ENCODE measurements at places on chromosomes 2 and 18. TPM values are rescaled to one million over a fixed set of nuclear protein-coding genes. Genes with fewer than 3 reads are reported as not detected.

The CBLN2 gene
- not detected for total RNA-seq

The PLGLB1 gene
- total RNA-seq = 0.74 TPM

The CRYBA2 gene
- total RNA-seq = not detected

- no peak for DNase-seq
These were observed 210.6 kb downstream of the AGPS start for GRCh38 chr2:177603181-177603580.

- no peak for DNase-seq
These were observed 947.2 kb upstream of the SLC39A10 start for GRCh38 chr2:194709840-194710239.

The LRP2 gene
- 1.4 TPM for total RNA-seq

DNA sequence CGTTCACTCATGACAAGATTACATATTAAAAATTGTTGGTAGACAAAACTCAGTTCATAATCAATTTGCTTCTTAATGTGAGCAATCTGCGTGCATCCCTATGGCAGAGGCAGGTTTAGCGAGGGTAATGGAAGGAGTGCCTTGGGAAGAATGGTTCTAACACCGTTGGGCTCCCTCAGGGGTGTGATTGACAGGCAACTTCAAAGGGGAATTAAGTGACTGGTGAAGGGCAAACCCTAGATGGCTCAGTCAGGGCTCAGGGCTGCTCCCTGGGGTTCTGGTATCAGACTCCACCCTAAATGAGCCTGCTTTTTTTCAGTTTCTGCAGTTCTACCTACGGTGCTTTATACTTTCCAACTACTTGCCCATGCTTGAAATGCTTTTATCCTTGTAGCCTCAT, 419.5 kb upstream of the CELF4 start:
- DNase-seq = no peak

- DNase-seq = no peak
These were observed 55.0 kb downstream of the APOB start for GRCh38 chr2:20988905-20989304.

The HOXD12 gene
- total RNA-seq = not detected

The CABYR gene
- 1.6 TPM for total RNA-seq

GRCh38 chr2:25276569-25277465, 64.9 kb downstream of the DNMT3A start:
- DNase-seq = peak; percentile 91

DNA sequence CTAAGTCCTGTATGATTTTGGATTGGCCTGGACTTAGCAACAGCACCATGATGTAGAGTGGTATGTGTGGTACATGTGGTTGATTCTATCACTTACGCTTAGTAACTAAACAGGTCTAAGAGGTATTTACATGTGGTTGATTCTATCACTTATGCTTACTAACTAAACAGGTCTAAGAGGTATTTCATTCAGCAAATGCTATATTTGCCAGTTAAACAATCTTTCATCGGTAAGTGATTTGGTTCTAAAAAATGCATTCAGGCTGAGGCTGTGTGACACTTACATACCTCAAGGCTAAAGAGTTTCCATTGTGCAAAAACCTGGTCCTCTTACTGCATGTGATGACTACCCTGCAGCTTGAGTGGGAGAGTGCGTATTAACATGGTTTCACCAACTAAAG, 13.1 kb downstream of the EIF4E2 start:
- no peak for DNase-seq

- no peak for DNase-seq
These were observed 185.9 kb downstream of the CYRIA start for GRCh38 chr2:16479721-16480120.

DNA sequence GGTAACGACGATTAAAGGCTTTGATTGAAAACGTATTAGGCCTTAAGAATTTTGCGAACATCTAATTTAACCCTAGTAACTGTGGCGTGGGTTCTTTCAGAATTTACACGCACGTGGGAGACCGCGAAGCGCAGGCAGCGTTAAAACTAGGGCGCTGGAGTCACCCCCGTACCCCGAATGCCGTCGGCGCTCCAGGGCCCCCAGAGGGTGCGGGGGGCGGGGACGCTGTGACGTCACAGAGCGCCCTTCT, 673 bp upstream of the SMCHD1 start:
- peak; percentile 75 for DNase-seq

The SP5 gene
- total RNA-seq = not detected

DNA sequence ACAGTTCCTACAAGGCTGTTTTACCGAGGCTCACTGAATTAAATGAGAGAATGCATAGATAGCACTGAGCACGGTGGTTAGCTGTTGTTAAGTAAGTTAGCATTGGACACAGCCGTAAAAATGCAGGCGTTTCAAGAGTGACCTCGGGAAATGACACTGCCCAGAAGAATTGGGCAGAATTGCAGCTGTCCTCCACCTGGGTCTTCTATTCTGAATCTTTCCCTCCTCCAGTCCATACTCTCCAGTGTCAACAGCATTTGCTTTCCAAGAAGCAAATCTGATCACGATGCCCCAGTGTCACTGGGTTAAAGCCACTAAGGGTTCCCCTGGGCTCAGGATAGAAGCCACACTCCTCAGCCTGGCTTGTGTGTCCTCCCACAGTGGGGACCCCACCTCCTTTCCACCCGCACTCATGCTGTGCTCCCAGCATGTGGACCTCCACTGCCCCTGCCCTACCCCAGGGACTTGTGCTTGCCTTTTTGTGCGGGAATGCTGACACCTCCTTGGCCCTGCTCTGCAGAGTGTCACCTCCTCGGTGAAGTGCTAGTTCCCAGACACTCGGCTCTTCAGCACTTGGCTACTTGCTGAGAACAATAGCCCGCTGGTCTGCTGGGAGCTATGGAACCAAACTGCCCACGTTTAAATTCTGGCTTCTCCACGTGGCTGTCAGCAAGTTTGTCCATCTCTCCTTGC, 135.0 kb downstream of the ANTXR1 start:
- DNase-seq = no peak

The CFAP65 gene
- total RNA-seq = not detected

The ZAP70 gene
- 198 TPM for total RNA-seq

GRCh38 chr2:42937171-42937875, 144.9 kb upstream of the HAAO start:
- DNase-seq = no peak

DNA sequence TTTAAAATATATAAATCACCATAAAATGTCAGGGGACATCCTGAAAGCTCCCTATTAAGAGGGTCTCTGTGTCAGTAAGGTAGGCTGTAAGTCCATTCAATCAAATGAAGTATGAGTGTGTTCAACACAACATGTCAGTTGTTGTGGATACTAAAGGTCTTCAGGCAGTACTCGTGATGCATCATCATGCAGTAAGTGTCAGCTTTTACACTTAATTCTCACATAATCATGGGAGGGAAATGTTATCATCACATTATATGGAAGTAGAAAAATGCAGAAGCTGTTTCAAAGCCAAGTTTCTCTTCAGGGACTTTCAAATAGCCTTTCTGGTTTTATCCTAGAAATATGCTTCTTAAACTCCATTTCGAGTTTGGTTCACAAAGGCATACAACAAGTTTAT, 477.1 kb upstream of the ID2 start:
- DNase-seq = no peak

DNA sequence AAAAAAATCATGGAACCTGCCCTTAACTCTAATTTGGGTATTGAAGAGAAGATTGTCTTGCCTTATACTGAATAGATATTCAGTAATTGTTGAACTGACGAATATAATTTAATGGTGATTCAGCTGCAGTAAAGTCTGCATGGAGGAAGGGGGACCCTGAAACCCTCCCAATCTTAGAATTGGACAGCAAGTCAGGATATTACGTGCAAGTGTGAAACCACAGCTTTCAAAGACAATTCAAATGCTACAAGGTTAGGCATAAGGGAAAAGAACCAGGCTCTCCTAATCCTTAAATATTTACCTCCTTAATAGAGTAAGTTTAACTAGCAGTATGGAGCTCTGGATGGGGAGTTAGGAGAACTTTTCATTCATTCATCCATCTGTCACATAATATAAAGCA, 226.9 kb upstream of the TNP1 start:
- no peak for DNase-seq

GRCh38 chr2:101241158-101241557, 11.5 kb upstream of the CNOT11 start:
- no peak for DNase-seq

DNA sequence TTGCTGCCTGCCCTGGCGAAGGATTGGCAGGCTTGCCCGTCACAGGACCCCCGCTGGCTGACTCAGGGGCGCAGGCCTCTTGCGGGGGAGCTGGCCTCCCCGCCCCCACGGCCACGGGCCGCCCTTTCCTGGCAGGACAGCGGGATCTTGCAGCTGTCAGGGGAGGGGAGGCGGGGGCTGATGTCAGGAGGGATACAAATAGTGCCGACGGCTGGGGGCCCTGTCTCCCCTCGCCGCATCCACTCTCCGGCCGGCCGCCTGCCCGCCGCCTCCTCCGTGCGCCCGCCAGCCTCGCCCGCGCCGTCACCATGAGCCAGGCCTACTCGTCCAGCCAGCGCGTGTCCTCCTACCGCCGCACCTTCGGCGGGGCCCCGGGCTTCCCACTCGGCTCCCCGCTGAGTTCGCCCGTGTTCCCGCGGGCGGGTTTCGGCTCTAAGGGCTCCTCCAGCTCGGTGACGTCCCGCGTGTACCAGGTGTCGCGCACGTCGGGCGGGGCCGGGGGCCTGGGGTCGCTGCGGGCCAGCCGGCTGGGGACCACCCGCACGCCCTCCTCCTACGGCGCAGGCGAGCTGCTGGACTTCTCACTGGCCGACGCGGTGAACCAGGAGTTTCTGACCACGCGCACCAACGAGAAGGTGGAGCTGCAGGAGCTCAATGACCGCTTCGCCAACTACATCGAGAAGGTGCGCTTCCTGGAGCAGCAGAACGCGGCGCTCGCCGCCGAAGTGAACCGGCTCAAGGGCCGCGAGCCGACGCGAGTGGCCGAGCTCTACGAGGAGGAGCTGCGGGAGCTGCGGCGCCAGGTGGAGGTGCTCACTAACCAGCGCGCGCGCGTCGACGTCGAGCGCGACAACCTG, at the start of gene DES:
Gene DES, plus strand, starts transcription at position 223 of the 857 bp plus-strand sequence. Its CDS starts 86 bp downstream, at position 309.
- no peak for DNase-seq

DNA sequence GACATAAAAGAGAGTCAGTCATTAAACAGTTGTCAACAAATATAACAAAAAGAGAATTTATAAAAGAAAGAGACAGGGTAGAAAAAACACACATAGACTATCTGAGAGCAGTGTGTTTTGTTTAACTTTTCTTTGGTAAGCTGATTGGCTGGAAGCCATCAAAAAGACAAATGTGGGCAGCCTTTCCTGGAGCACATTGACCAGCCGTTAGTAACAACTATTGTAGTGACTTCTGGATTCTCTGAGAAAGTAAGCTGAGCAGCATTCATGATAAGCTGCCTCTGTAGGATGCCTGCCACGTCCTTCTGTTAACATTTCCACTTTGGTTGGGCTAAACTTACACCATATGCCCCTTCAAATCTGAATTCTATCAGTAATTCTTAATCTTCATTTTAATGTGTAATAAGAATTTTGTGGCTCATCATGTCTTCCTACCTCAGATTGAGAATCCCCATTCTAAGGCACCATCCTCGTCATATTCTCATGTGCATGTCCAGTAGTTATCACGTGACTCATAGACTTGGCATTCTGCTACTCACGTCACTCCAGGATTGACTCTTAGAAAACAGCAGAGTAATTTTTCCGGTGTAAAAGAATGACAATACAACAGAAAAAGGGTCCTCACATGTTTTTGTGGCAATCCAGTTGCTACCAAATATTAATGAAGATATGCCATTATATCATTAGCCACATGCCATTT, 43.4 kb upstream of the DNAJC10 start:
- DNase-seq = no peak

GRCh38 chr2:157250836-157251235, 6.7 kb upstream of the GALNT5 start:
- DNase-seq = no peak

- DNase-seq = no peak
These were observed 37.4 kb upstream of the NOL4 start for GRCh38 chr18:34261865-34262780.

GRCh38 chr2:236137066-236137465, 31.1 kb downstream of the GBX2 start:
- DNase-seq = no peak

The NPPC gene
- 0.48 TPM for total RNA-seq

The RDH14 gene
- 21.2 TPM for total RNA-seq
